ENCODE measurements at places on chromosomes 2 and 18. TPM values are rescaled to one million over a fixed set of nuclear protein-coding genes. Genes with fewer than 3 reads are reported as not detected.

The NEUROD1 gene
- total RNA-seq = not detected

The RFTN2 gene
- total RNA-seq = not detected

The PROKR1 gene
- total RNA-seq = not detected

The SLC11A1 gene
- not detected for total RNA-seq

The TGFA gene
- 0.33 TPM for total RNA-seq

The TUBA4B gene
- not detected for total RNA-seq

The TNFAIP6 gene
- not detected for total RNA-seq

The CFAP65 gene
- not detected for total RNA-seq

The MAPK4 gene
- not detected for total RNA-seq

The PLCD4 gene
- 0.49 TPM for total RNA-seq

The PDCD1 gene
- 6.9 TPM for total RNA-seq

The SPAG16 gene
- total RNA-seq = 8.4 TPM

The ACOXL gene
- total RNA-seq = not detected

The SKOR2 gene
- not detected for total RNA-seq

The SERPINB5 gene
- not detected for total RNA-seq

The KIF1A gene
- 8.4 TPM for total RNA-seq

The TRABD2A gene
- 40.4 TPM for total RNA-seq

The ABCB11 gene
- total RNA-seq = not detected

The MOCOS gene
- total RNA-seq = not detected

All from activated naive CD4-positive, alpha-beta T cell treated with anti-CD3 and anti-CD28 coated beads for 36 hours (primary cell).